NCI-H446 (cell line): ENCODE measurements at places on chromosomes 3 and 15.
A peak's percentile ranks its signal among the peaks of the same experiment; 100 is the strongest.

DNA sequence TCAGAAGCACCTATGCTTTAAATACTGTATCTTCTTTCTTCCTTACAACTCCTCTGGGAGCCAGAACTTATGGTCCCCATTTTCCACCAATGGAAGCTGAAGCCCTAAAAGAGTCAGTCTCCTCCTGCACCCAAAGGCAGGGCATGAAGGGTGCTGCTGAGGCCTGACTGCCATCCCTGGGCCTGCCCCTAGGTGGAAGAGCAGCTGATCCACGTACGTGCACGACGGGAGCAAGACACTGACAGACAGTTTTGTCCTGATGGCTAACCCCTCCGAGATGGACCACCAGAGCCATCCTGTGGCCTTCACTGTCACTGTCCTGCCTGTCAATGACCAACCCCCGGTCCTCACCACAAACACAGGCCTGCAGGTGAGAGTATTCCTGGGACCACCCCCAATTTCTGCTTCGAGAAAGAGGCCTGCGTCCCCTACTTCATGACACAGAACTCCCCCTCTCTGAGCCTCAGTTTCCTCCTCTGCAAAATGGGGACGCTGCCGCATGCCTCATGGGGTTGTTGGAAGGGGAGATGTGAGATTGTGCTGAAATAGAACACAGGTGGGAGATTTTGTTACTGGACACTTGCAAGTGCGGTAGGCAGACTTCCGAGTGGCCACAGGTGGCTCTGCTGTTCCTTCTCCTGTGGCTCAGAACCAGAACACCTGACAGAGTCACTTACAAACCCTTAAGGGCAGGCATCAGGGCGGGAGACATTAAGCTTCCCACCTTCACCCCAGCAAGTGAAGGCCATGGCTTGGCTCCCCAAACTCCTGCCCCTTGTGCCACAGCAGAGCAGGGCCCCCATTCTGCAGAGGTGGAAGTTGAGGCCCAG, 175.4 kb downstream of the TBC1D2B start:
- DNase-seq: no peak

DNA sequence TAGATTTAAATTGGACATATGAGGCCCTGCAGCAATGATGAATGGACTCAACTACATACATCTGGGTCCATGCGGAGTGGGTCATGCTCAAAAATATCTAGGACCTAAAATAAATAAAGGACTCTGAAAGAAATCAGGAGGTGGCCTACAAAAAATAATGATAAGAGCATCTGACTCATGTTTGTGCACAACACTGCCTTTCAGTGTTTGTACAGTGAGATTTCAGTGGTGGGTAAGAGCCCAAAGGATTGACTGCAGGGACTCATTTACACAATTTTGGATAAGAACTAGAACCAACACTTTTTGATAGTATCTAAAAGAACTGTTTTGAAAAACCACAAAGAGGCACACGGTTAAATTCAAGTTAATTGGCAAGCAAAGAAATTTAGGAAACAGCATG, 285.5 kb downstream of the SLC9A9 start:
- no peak for DNase-seq

DNA sequence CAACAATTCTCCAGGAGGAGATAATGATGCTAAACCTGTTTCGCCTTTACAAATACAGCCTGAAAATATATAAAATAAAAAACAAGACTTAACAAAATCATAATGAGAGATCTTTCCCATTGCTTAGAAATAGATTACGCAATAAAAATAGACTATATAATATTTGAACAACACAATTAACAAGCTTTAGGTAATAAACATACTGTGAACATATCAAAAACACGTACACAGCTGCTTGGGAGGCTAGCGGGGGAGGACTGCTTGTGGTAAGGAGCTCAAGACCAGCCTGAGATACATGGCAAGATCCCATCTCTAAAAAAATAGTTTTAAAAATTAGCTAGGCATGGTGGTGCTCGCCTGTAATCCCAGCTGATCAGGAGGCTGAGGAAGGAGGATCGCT, 8.7 kb downstream of the NSMCE3 start:
- no peak for DNase-seq

DNA sequence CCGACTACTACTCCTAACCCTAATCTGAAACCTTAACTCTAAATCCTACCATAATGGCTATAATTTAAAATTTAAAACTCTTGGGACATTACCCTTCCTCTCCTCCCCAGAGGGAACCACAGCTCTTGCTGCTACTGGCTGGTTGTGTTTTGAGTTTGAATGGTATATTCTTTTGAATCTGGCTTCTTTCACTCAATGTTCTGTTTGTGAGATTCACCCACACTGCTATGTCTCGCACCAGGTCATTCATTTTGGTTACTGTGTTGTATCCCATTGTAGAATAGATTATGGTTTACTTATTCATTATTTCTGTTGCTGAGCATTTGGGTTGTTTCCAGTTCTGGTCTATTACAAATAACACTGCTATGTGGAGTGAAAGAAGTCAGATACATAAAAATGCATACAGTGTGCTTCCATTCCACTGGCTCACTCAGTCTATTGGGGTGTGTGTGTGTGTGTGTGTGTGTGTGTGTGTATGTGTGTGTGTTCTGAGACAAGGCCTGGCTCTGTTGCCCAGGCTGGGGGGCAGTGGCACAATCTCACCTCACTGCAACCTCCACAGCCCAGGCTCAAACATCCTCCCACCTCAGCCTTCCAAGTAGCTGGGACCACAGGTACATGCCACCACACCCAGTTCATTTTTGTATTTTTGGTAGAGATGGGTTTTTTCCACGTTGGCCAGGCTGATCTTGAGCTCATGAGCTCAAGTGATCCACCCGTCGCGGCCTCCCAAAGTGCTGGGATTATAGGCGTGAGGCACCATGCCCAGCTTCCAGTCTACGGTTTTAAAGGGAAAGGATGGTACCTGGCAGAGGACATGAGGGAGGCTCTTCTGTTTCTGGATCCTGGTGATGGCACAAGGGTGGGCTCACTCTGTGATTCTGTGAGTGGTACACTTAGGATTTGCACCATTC, 19.2 kb upstream of the SYNM start:
- no peak for DNase-seq

DNA sequence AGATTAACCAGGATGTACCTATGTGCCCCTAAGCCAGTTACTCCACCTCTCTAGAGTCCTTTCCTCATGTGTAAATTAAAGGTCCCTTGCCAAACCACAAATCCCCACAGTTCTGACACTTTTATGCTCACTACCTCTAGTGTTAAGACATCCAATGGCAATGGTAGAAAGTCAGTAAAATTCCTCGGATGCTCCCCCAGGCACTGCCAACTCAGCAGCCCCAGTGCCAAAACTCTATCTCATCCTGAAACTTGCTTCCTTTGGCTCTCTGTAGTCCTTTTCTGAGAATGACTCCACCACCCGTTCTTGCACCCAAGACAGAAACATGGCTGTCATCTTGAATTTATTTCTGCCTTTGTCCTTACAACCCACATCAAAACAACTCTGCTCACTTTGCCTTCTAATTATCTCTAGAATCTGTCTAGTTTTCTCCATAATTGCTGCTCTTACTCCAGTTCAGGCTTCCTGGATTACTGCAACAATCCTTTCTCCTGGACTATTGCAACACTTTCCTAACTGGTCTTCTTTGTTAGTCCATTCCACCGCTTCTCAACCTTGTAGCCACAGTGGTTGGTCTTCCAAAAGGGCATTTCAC, 41.6 kb downstream of the MB21D2 start:
- no peak for DNase-seq

DNA sequence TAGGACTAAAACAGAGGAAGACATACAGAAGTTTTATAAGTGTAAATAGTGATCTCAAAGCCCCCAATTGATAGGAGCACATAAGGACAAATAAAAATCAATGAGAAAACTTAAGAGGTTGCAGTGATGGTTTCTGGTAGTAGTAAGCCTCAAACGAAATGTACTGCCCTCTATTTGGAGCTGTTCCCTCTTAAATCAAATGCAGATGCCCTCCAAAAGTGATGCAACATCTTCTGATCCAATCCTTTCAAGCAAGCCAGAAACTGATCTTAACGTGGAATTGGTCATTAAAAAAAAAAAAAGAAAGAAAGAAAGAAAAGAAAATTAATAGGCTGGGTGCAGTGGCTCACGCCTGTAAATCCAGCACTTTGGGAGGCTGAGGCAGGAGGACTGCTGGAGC, 259.3 kb downstream of the ZBTB20 start:
- no peak for DNase-seq

- no peak for DNase-seq
These were observed 12.3 kb downstream of the LRIG1 start for GRCh38 chr3:66488492-66488891.

- DNase-seq: no peak
These were observed 167.3 kb upstream of the NANOGP8 start for GRCh38 chr15:35252351-35252865.

GRCh38 chr3:167559924-167560323, 86.1 kb upstream of the SERPINI2 start:
- no peak for DNase-seq

- no peak for DNase-seq
These were observed 50.9 kb downstream of the TLE3 start for GRCh38 chr15:70046679-70047369.

DNA sequence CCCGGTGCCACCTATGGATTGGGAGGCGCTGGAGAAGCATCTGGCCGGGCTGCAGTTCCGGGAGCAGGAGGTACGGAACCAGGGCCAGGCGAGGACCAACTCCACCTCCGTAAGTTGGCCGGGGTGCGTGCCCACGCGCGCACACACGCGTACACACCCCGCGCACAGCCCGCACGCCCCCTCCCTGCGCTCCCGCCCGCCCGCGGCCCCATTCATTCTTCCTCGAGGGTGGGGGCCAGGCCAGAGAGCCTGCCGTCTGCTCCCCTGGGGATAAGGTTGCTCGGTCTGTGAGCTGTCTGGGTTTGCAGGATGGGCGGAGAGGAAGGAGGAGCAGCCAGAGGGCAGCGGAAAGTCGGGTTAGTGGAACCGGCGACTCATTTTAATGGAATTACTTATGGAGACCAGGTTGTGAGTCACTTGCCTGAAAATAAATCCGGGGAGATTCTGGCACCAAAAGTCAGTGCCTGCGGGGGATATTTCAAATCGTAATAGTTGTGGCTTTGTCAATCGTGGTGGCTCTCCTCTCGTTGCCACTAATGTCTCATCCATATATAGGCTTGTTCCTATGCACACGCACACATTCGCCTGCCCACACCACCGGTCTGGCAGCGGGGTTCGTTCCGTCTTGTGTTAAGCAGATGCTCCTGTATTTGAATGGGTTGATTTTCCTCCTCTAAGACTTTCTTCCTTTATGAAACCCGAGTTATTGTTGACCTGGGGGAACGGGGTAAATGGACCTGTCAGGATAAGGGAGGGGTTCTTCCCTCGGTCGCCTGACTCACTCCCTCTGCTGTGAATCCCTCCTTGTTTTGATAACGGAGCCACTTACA, 223.4 kb upstream of the IL12A start:
- DNase-seq: peak; percentile 66

GRCh38 chr3:155891321-155891720, 20.9 kb downstream of the GMPS start:
- DNase-seq: no peak

GRCh38 chr15:42010434-42010833, 10.4 kb downstream of the PLA2G4E start:
- no peak for DNase-seq

- DNase-seq: no peak
These were observed 160.4 kb downstream of the VGLL3 start for GRCh38 chr3:86830566-86830965.

DNA sequence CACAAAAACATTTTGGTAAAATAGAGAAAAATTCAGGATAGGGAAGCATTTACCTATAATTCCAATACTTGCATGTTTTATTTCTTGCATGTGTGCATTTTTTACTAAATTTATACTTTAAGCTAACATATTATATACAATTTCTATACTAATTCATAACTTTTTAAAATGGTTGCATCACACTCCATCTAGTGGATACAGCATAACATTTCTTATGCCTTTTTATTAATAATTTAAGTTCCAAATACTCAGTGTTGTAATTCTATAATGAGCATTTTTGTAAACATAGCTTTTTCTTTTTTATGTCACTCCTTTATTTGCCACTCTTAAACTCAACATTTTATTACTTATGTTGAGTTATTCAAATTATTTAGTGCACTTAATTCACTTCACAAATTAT, 477.7 kb downstream of the ZBBX start:
- DNase-seq: peak; percentile 11

- no peak for DNase-seq
These were observed 13.0 kb upstream of the MAPK6 start for GRCh38 chr15:52005748-52006701.

DNA sequence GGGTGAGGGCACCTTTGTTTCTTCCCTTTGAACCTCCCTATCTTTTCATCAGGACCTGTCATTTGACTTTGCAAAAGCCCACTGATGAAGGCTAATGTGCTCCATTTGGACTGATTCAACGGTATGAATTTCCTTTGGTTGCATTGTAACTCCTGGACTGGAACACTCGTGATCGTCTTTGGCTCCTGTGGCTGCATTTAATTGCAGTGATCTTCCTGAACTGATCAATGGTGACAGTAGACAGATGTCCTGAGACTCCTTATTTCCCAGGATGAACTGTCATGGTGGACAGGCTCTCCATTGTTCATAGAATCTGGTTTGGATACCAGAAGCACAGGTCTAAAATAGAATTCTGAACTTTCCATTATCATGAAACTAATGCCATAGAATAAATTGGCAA, 224.8 kb upstream of the GAP43 start:
- no peak for DNase-seq

DNA sequence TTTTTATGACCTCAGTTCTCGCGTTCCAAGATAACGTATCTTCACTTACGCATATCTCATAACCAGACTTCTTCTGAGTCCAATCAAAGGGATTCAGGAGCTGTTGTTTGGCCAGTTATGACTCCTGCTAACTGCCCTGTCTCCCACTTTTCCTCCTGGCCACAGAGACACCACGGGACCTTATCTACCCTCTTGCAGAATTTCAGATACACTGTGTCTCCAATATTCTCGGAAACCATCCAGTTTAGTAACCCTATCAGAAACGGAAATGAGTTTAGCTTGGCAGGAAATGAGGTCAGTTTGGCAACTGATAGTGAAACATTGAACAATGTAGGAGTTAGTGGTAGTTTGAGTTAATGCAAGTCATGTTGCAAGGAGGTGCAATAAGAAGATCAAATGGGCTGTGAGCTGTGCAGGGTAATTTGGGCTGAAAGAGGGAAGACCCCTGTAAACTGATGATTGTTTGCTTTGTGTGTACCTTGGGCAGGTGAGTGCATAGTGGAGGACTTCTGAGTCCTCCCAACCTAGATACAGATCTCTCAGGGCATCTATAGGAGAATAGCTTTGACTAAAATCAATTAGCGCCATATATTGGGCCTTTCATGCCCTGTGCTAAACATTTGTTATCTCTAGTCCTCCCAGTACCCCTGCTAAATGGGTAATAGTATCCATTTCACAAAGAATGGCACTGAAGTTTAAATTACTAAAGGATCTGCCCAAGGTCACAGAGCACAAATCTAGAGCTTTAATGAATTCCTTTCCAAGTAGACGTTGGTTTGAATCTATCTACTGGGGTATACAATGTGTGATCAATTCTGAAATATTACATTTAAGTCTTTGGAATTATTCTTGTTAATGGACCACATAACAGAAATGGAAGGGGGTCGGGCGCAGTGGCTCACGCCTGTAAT, 41.3 kb upstream of the PIK3CB start:
- no peak for DNase-seq

- DNase-seq: no peak
These were observed 11.5 kb upstream of the CMTM8 start for GRCh38 chr3:32226875-32227500.
